ENCODE measurements at places on chromosomes 13 and 19. TPM values are rescaled to one million over a fixed set of nuclear protein-coding genes. Genes with fewer than 3 reads are reported as not detected.

Gene FUT3
- not detected for total RNA-seq

Gene ERCC1
- 59.4 TPM for total RNA-seq

Gene OR10H1
- total RNA-seq = not detected

Gene EID2
- total RNA-seq = 13.1 TPM

Gene SULT2A1
- total RNA-seq = not detected

Gene TPRX2
- total RNA-seq = not detected

Gene C13orf42
- not detected for total RNA-seq
